ENCODE measurements at places on chromosomes 2 and 18.

DNA sequence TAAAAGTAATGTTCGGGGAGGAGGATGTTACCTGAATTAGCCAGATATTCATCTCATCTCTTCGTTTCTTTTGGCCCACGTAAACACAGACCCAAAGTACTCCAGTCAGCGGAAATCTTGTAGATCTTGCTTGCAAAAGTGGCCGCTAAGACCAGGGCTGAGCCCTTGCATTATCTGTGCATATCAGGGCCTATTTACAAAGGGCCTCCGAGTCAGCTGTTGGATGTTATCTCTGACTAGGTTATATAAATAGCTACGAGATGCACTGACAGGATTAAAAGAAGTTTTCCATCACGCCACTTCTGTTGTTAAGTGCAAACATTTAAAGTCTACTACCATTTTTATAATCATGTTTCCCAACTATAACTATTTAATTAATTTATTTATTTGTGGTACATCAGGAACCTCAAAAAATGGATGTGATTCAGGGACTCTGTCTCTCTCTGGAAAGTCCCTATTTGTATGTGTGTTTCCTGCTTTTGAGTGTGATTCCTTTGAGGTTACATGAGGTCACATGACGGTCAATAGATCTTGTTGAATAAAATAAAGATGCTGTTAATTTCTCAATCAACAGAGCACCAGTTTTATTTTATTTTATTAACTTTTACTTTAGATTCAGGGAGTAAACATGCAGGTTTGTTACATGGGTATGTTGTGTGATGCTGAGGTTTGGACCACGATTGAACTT, 46.8 kb upstream of the MBOAT2 start:
- DNase-seq = no peak

- DNase-seq = no peak
Observed at GRCh38 chr2:53087874-53088461, 679.6 kb upstream of the CHAC2 start.

DNA sequence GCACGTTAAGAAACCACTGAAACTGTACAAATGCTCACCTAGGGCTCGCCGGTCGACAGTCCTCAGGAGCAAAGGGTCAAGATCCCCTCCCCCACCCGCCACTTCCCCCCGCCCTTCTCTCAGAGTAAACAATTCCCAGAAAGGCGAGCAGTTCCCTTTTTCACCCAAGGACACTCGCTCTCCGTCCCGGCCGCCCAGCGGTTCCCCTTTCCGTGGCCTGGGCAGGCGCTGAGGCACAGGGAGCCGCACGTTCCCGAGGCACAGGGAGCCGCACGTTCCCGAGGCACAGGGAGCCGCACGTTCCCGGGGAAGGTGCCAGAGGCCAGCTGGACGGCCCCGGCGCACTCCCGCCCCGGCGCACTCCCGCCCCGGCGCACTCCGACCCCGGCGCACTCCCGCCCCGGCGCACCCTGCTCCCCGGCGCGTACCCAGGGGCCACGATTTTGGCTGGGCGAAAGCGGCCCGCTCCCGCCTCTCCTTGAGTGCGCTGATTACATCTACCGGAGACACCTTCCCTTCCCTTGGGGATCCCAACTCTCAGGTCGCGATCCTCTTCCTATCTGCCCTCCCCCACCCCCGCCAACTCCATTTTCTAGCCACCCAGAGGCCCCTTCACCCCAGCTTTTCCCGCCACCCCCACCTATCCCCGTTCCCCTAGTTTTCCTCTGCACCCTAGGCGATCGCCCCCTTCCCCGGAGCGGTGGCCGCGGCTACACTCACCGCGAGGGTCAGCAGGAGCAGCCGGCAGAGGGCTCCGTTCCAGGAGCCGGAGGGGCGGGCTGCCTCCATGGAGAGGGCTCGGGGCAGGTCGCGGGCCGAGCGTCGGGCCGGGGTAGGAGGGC, 817 bp downstream of the DSC2 start:
- peak; percentile 49 for DNase-seq

DNA sequence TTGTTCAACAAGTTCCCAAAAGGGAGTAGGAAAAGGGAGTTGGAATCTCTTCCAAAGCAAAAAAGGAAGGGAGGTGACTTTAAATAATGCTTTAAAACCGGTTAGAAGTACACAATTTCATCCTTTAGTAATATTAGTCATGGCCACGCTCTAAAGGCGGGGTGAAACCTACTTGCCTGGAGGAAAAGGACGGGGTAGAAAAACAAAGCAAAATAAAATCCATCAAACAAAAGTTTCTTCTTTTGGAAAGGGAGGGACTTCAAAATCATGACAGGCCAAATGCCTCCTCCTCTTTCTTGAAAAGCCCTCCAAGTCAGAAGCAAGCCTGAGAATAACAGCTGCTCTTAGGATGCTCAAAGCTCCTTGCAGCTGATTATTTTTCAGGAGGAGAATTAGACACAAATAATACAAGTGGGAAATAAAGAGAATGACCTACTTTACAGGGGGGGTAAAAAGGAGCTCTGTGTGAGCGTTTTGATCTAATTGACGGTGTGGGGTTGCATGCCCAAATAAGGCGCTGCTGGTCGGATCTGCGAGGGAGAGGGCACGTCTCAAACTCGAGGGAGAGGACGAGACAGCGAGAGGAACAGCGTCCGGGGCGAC, 1.8 kb upstream of the NPAS2 start:
- DNase-seq = no peak

DNA sequence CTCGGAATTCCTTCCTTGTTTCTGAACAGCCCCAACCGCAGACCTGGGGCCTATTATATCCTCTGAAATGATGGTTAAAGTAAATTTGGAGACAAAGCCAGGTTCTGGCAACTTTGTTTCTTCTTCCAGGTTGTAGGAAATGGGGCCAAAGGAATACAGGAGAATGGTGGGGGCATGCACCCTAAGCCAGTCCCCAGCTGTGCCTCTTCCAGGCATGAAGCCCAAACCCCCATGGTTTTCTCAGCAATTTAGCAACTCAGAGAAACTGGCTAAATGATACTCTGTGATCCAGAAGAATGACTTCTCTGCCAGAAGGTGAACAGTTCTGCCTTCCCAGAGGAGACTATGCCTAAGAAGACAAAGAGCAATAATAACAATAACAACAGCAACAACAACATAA, 635.0 kb upstream of the FANCL start:
- DNase-seq = no peak

GRCh38 chr2:239337122-239337876, 63.5 kb downstream of the HDAC4 start:
- DNase-seq = no peak

- no peak for DNase-seq
Observed at GRCh38 chr2:76478266-76479035, 767.7 kb upstream of the GCFC2 start.

DNA sequence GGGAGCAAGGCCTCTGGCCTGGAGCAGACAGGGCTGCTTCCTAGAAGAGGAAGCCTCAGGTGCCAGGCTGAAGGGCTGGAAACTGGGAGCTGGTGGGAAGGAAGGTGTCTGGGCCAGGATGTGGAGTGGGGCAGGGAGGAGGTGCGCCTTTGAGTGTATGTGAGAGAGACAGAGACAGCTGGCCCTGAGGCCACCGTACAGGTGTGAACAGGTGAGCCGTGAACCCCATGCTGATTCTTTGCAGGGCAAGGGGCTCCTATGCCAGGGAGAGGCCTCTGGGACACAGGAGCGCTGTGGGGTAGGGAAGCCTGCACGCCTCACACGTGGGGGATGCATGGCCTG, 16.3 kb downstream of the ZFP36L2 start:
- DNase-seq = no peak

- peak; percentile 4 for DNase-seq
Observed at GRCh38 chr18:31648966-31649429, 35.4 kb downstream of the B4GALT6 start.

DNA sequence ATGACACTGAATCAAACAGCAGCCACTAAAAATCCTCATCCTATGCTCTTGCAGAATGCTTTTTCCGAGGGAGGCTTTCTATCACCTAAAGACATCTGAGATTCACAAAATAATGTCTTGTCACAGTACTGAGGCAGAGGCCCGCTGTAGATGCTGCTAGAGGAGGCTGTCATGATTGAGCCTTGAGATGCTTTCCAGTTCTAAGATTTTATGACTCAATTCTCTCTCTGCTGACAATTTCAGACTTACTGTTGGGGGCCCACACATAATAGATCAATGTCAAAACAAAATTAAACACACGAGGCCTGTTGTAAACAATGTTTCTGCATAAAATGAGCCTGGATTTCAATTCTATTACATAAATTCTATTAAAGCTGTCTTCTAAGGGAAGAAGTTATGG, 132.7 kb upstream of the ARL4C start:
- DNase-seq = peak; percentile 16

GRCh38 chr2:70615222-70615621, 61.6 kb upstream of the TGFA start:
- DNase-seq = no peak

- DNase-seq = no peak
Observed at GRCh38 chr2:136295168-136295567, 177.2 kb upstream of the CXCR4 start.

GRCh38 chr18:70166668-70167067, 38.8 kb downstream of the RTTN start:
- DNase-seq = no peak

DNA sequence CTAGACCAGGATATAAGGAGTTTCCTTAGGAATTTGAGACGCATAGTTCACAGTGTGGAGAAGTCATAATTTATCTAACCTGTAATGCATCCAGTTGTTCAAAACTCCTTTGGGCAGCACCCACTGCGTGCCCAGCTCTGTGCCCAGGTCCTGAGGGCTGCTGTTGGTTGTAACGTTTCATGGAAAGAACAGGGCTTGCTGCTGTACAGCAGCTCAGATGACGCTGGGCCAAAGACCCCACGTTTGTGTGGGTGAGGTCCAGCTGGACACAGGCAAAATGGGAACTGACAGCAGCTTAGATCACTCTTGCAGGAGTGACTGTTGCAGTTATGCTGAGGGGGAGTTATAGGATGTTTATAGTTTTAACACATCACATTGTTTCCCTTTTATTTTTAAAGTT, 30.0 kb upstream of the HS6ST1 start:
- no peak for DNase-seq

DNA sequence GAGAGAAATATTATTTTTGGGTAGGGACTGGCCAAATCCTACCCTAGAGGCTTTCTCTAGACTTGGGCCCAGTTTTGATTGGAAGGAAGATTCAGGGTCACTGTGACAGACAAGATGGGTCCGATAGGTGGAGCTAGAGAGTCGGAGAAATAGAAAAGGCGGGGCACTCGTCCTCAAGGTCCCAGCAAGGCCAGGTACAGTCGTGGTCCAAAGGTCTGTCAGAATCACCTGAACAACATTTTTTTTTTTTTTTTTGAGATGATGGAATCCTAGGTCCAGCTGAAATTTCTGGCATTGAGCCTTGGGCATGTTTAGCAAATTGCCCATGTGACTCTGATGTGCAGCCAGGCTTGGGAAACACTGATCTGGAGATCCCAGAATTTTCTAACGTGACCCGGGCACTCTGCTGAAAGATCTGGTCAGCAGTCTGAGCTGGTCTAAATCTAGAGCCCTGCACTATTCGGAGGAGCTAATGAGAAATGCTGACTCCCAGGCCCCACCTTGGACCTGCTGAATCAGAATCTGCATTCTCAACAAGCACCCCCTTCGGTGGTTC, 23.0 kb upstream of the NTSR2 start:
- peak; percentile 54 for DNase-seq

DNA sequence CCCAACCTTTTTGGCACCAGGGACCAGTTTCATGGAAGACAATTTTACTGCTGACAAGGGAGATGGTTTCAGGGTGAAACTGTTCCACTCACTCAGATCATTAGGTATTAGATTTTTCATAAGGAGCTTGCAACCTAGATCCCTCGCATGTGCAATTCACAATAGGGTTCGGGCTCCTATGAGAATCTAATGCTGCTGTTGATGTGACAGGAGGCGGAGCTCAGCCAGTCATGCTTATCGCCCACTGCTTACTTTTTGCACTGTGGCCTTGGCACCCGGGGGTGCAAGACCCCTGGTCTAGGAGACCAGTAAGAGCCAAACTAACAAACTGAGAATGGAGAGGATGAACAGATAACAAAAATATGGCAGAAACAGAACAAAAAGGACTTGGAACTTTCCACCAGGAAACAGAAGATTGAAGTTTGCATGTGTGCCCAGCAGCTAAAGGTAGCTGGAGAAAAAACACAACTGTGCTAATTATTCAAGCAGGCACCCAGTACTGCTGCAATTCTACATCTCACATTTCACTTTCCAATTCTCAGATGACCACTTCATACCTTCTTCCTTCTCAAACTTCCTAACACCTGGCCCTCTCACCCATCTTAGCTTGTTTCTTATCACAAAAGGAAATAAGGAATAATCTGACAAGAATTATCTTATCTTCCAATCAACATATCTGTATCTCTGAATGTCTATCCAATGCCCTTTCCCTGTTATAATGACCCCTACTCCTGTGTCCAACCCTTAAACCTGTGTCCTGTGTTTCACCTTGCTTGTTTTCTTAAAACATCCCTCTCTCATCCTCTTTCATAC, 24.8 kb downstream of the SP3 start:
- no peak for DNase-seq

- DNase-seq = no peak
Observed at GRCh38 chr2:239025096-239025801, 177.4 kb downstream of the TWIST2 start.
